Activated CD8-positive, alpha-beta T cell treated with anti-CD3 and anti-CD28 coated beads for 36 hours (primary cell): ENCODE measurements at places on chromosomes 16 and 17.

- DNase-seq, result no peak
Observed at GRCh38 chr16:53212893-53213223, 158.1 kb downstream of the CHD9 start.

DNA sequence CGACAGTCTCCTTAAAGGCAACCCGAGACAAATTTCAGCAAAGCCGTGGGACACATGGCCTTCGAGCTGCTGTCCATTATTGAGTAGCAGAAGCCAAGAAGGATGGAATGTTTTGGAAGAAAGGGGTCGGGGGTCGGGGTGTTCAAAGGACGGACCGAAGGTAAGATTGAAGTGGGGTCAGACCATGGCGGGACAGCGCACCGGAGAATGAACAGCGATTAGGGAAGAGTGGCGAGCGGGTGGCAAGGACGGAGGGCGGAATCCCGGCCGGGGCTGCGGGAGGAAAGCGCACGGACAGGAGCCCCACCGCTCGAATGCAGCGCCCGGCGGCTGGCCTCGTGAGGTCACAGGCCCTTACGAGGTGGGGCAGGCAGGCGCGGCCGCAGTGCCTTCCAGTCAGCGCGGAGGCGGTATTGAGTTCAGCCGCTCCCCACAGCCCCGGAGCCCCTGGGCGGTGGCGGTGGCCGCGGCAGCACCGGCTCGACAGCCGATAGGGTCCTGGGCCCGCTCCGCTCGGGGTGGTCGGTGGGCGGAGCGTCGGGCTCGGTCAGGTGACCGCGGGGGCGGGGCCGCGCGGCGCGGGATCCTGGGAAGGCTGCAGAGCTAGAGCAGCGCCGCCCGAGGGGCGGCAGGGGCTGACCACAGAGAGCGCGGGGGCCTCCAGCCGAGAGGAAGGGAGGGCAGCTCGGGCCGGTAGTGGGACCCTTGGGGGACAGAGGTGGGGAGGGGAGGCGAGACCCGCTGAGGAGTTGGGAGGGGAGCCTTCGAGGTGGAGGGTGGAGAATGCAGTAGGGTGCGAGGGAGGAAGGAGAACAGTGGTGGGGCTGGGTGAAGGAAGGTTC, at the start of gene EFCAB13:
TSS of gene EFCAB13 (plus strand) at position 574 of the 842 bp plus-strand sequence. CDS start 4,399 bp downstream, outside the sequence.
- DNase-seq, result peak; percentile 82

DNA sequence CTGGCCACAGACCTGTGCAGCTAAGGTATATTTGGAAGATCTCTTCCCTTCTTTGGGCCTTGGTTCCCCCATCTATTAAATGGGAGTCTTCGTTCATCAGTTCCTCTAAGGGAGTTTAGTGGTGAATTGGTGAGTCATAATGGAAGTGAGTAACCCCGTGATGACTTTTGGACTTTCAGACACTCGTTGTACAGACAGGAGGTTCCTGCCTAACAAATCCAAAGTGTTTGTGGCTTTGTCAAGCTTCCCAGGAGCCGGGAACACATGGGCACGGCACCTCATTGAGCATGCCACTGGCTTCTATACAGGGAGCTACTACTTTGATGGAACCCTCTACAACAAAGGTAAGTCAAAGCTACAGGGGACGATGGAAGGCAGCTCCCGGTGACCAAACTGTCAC, 40.4 kb downstream of the WSCD1 start:
- DNase-seq, result no peak

- no peak for DNase-seq
Observed at GRCh38 chr16:6493555-6493954, 839.1 kb upstream of the RBFOX1 start.
